ENCODE measurements at places on chromosomes 11 and 22.
A peak's percentile ranks its signal among the peaks of the same experiment; 100 is the strongest.

GRCh38 chr11:120228794-120229384, 11.1 kb upstream of the POU2F3 start:
- peak; percentile 71 for DNase-seq

- DNase-seq = no peak
These were observed 27.1 kb upstream of the TMA7B start for GRCh38 chr22:39932918-39933649.

GRCh38 chr22:17239156-17239701, 20.0 kb upstream of the ADA2 start:
- DNase-seq = no peak

DNA sequence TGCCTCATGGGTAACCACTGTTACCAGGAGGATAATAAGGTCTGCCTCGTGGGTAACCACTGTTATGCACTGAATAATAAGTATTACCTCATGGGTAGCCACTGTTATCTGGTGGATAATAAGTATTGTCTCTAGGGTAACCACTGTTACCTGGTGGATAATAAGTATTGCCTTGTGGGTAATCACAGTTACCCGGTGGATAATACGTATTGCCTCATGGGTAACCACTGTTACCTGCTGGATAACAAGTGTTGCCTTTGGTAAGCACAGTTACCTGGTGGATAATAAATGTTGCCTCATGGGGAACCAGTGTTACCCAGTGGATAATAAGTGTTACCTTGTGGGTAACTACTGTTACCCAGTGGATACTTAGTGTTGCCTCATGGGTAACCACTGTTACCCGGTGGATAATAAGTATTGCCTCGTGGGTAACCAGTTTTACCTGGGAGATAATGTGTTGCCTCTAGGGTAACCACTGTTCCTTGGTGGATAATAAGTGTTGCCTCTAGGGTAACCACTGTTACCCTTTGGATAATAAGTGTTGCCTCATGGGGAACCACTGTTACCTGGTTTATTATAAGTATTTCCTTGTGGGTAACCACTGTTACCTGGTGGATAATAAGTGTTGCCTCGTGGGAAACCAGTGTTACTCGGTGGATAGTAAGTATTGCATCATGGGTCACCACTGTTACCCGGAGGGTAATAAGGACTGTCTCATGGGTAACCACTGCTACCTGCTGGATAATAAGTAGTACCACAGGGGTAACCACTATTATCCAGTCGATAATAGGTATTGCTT, 10.6 kb upstream of the NXPE4 start:
- DNase-seq = no peak

GRCh38 chr11:16367252-16367651, 10.9 kb upstream of the SOX6 start:
- no peak for DNase-seq

- no peak for DNase-seq
These were observed 640.0 kb upstream of the ANO5 start for GRCh38 chr11:21552911-21553310.

- DNase-seq = no peak
These were observed 28.9 kb downstream of the THOC5 start for GRCh38 chr22:29524442-29525191.

GRCh38 chr11:132099692-132100091, 729.3 kb downstream of the NTM start:
- DNase-seq = no peak

DNA sequence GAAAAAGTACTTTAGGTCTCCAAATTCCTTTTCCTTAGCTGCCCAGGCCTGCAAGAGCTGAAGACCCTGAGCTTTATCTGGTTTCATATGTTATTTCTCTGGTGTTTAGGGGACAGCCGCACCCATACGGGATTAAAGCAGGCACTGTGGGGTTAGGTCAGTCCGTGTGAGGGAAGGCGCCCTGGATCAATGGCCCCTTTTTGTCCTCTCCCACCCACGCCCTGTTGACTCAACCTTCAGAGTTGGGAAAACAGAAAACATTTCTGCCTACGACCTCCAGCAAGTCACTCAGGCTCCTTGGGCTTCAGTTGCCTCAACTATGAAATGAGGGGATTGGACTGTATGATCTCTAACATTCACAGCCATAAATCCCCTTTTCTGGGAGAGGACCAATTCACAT, 55.2 kb upstream of the BARX2 start:
- DNase-seq = no peak
